ENCODE measurements at places on chromosomes 7 and 10.
A peak's percentile ranks its signal among the peaks of the same experiment; 100 is the strongest.

GRCh38 chr10:58322072-58322834 lies 12.6 kb upstream of the UBE2D1 start:
- H3K4me1 ChIP-seq: peaks cover 5% of the 10 kb centered on the region
- no peaks in the 10 kb centered on the region for H3K36me3 ChIP-seq

GRCh38 chr10:122138831-122139625 lies 132.1 kb upstream of the BTBD16 start:
- no peak for DNase-seq
- H3K27ac ChIP-seq: no peak overlapping the region
- no peaks in the 10 kb centered on the region for H3K36me3 ChIP-seq
- H3K4me3 ChIP-seq: no peak overlapping the region

GRCh38 chr7:286266-286665 lies 3.7 kb upstream of the FOXL3 start:
- H3K4me3 ChIP-seq: no peak overlapping the region
- no peak overlapping the region for H3K27ac ChIP-seq
- DNase-seq: no peak
- H3K36me3 ChIP-seq: no peaks in the 10 kb centered on the region

DNA sequence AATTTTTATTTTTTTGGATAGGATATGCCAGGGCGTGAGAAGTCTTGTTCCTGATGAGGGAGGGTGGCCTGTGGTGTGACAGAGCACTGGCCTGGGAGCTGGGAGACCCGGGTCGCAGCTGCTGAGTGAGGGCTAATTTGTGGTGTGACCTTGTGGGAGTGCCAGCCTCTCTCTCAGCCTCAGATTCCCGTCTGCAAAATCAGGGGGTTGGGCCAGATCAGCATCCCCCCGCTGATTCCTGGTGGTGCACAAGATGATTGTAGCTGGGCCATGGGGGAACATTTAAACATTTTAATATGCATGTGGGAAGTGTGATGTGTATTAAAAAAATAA lies 14.9 kb downstream of the TSPAN15 start:
- no peaks in the 10 kb centered on the region for H3K36me3 ChIP-seq
- no peak overlapping the region for H3K4me3 ChIP-seq
- DNase-seq: no peak
- H3K27me3 ChIP-seq: no peaks in the 10 kb centered on the region

DNA sequence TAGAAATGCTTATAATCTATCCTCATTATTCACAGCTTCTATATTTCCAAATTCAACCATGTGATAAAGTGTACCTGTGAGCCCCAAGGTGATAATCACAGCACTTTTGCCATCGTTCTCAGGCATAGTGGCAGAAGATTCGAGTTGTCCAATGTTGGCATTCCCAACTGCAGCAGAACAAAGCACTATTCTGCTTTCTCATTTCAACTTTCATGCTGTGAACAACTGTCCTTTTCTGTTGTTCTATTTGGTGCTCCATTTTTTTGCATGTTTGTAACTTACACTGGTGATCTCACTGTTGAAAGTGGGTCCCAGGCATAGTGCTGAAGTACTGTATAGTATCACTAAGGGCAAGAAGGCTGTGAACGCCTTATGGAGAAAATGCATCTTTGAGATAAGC lies 438.2 kb downstream of the PAXIP1 start:
- H3K27me3 ChIP-seq: no peaks in the 10 kb centered on the region
- DNase-seq: no peak
- no peaks in the 10 kb centered on the region for H3K4me1 ChIP-seq
- H3K36me3 ChIP-seq: no peaks in the 10 kb centered on the region
- H3K4me3 ChIP-seq: no peak overlapping the region

- peaks cover 23% of the 10 kb centered on the region for H3K36me3 ChIP-seq
- DNase-seq: no peak
- peaks cover 17% of the 10 kb centered on the region for H3K4me1 ChIP-seq
- no peaks in the 10 kb centered on the region for H3K27me3 ChIP-seq
Measured at GRCh38 chr7:35657125-35657524, 37.8 kb downstream of the HERPUD2 start.

DNA sequence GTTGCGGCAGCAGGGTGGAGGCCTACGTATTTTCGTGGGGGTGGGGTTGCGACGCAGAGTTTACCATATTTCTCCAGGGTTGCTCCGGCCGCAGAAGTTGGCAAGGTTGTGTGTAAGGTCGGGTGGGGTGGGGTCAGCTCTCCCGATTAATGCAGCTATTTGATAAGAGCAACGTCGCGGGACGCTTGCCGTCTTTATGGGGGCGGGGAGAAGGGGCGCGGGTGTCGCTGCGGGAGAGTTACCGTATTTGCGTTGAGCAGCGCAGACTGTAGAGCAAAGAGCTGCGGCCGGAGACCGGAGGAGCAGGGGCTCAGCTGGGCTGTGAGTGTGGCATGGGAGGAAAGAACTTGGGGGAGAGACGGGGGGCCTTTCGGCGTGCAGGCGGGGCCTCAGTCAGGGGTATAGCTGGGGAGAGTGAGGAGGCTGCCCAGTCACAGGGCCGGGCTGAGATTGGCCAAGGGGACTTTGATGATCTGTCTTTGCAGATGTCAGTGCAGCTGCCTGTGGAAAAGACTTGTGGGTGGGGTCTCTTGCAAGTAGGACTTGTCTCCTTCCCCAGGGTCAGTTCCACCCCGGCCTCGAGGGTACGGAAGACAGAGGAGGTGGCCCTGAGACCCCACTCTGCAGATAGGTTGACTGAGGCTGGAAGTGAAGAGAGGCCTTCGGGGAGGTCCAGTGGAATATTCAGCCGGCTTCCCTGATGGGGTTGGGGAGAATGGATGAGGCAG lies 26.6 kb downstream of the ZNF775 start:
- no peak for DNase-seq
- H3K36me3 ChIP-seq: peaks cover 18% of the 10 kb centered on the region
- peak overlapping the region; percentile 82 for H3K4me3 ChIP-seq
- peak overlapping the region; percentile 84 for H3K27ac ChIP-seq

DNA sequence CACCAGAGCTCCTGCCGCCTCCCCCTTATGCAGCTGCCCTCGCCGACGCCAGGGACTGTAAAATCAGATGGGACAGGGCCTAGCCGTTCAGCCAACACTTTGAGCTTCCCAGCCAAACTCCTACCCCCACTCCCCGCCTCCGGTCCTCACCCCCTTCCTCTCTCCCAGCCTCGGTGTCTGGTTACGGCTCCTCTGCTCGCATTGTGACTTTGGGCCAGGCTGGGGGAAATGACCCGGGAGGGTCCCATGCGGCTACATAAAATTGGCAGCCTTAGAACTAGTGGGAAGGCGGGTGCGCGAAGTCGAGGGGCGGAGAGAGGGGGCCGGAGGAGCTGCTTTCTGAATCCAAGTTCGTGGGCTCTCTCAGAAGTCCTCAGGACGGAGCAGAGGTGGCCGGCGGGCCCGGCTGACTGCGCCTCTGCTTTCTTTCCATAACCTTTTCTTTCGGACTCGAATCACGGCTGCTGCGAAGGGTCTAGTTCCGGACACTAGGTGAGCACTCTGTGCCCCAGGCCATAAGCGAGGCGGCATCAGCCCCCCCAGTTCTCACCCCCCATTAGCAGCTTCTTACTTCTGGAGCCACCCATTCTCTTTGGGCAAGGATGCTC lies at the start of gene KAZALD1:
Gene KAZALD1 (plus strand): TSS at position 366 of the 608 bp plus-strand sequence. CDS start 604 bp downstream, outside the sequence.
- peak within 1 kb of the TSS; percentile 97 for H3K4me3 ChIP-seq
- DNase-seq: no peak
- peak within 1 kb of the TSS; percentile 86 for H3K27ac ChIP-seq
- H3K36me3 ChIP-seq: no peaks in the 10 kb centered on the region

DNA sequence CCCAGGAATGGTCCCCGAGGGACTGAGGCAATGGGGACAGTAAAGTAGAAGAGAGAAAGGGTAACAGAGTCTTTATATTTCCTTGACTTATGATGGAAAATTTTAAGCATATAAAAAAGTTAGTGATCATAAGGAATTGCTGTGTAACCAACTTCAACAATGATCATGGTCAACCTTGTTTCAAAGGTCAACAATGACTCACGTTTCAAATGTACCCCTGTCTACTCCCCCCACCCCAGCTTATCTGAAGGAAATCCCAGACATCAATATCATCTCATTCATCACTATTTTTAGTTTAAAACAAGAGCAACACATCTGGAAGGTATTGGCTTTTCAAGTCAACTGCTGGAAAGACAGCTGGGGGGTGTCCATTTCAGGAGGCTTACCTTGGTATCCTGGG lies 92.9 kb downstream of the SMURF1 start:
- no peaks in the 10 kb centered on the region for H3K27me3 ChIP-seq
- no peak for DNase-seq
- no peak overlapping the region for H3K27ac ChIP-seq
- no peak overlapping the region for H3K4me3 ChIP-seq
- no peaks in the 10 kb centered on the region for H3K4me1 ChIP-seq
- H3K36me3 ChIP-seq: peaks cover 80% of the 10 kb centered on the region

All from CD4-positive, CD25-positive, alpha-beta regulatory T cell (primary cell).